ENCODE measurements at places on chromosomes 16 and 17.

DNA sequence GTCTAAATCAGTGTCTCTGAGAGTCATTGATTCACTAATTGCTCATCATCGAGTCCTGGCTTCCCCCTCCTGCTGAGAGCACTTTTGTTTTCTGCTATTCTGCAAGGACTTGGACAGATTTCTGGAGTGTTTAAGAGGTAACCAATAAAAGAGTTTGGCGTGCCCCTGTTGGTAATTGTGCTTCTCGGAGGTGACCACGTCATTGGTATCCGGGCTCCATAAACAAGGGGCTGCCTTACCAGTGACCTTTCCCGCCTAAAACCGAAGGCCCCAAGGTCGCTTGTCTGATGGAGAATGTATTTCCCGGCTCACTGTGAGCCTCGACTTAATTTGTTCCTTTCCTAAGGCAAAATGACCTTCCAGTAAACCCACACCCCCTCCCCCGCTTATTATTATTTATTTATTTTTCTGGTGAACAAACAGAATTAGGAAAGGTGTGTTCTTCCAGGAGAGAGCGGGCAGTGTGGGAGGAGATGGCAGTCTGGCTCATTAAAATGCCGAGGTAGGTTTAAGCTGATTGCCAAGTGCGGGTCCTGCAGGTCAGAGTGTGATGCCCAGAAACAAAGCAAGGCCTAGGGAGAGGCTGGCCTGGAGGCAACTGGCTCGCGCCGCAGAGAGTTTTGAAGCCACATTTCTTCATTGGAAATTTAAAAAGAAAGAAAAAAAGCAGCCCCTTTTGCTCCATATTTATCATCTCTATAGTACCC lies 30.2 kb downstream of the MSI2 start:
- no peak for DNase-seq

DNA sequence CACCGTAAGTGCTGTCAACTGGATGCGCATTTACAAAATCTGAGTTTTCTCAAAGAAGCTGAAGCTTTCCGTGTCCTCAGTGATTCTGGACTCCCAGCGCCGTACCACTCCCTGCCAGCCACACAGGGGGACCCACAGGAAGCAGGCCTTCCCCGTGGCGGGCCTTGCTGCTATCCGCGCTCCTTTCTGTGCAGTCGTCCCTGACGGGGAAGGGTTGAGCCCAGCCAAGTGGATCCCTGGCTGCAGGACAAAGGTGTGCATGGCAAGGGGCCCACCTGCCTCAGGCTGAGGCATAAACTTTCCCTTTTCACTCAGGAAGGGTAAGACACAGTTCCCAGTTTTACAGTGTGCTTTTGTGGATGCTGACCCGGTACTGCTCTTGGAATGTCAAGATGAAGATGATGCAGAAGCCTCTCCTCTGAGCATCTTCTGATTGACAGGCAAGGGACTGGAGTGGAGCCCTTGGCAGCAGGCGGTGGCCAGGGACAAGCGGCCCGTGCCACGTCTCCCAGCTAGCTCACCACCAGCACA lies 93.0 kb downstream of the ANKRD11 start:
- no peak for DNase-seq

DNA sequence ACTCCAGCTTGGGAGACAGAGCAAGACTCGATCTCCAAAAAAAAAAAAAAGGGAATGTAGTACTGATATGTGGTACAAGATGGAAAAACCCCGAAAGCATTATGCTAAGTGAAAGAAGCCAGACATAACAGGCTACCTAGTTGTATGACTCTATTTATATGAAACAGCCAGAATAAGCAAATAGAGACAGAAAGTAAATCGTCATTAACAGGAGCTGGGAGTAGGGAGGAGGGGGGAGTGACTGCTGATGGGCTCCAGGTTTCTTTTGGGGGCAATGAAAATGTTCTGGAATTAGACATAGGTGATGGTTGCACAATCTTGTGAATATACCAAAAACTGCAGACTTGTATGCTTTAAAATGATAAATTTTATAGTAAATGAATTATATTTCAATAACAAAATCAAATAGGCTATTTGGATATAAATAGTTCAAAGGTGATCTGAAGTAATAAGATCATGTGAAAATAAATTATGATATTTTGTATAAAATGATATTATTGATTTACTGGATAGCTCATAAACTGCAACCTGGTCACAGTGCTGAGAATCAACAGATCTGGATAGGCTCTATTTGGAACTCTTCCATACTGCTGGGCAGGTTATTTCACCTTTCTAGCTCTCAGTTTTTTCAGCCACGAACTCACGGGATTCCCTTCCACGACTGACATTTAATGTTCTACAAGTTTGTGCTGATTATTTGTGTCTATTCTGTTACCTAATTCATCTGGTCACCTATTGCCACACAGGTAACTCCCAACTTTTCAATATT lies 27.1 kb downstream of the ZNF652 start:
- no peak for DNase-seq

DNA sequence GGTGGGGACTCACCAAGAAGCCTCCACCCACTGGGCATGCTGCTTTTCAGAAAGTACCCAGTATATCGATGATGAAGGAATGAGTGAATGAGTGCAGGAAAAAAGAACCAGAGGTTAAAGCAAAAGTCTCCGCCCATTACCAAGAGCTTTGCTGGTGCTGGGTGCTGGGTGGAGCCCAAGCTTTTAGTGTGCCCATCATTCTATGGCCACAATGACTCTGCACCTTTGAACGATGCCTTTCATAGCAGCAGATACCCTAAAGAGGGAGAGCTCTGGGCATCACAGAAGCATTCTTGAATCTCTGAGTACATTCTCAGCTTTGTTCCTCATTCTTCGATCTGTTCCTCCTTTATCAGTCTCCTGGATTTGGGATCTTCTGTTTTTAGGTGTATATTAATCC lies 450.7 kb upstream of the CCL2 start:
- DNase-seq, result no peak

DNA sequence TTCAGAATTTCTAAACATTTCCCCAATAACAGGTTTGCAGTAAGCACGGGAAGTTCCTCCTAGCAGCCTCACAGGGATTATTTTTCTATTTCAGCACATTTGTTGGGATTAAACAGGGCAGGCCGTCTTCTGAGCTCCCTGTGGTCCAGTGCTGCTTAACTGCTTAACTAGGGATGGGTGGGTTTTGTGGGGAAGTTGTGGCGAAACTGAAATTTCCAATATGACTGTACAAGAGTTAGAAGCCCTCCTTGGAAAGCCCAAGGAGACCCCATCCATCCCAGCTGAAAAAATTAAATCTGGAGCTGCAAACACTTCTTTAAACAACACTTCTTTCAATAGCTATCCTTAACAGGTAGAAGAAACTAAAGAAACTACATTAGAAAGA lies 22.2 kb downstream of the FAM117A start:
- DNase-seq, result no peak

DNA sequence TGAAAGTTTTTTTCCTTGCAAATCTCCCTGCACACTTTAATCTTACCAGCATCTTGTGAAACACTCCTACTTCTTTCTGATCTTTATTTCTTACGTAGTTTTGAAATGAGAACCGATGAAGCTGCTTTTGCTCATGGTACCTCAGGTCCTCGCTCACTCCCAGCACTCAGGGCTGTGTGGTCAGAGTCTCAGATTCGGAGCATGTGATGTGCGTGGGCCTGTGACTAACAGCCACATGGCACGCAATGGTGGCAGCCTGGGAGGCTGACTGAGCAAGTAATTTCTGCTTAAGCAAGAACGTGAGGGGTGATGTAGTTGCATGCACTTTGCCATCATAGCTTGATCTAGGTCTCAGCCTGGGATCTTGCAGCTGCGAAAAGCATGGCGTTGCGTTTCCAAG lies 624.3 kb downstream of the MAF start:
- no peak for DNase-seq

DNA sequence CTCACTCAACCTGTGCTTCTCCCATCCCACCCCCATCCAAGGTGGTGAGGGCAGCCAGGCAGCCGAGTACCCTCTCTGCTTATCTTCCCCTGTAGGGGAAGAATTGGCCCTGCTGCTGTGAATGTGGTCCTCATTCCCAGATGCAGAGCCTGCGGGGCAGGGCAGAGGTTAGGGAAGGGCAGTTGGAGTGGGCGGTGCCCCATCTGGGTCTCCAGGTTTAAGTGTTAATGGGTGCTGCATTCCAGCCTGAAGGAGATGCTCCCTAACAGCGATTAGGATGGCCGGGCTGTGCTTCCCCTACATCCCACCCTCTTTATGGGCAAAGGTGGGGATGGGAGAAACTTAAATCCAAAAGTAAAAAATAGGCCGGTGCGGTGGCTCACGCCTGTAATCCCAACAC lies 12.1 kb downstream of the TMEM95 start:
- DNase-seq, result no peak

GRCh38 chr16:15616475-15617165 lies 26.3 kb downstream of the MARF1 start:
- DNase-seq, result no peak

DNA sequence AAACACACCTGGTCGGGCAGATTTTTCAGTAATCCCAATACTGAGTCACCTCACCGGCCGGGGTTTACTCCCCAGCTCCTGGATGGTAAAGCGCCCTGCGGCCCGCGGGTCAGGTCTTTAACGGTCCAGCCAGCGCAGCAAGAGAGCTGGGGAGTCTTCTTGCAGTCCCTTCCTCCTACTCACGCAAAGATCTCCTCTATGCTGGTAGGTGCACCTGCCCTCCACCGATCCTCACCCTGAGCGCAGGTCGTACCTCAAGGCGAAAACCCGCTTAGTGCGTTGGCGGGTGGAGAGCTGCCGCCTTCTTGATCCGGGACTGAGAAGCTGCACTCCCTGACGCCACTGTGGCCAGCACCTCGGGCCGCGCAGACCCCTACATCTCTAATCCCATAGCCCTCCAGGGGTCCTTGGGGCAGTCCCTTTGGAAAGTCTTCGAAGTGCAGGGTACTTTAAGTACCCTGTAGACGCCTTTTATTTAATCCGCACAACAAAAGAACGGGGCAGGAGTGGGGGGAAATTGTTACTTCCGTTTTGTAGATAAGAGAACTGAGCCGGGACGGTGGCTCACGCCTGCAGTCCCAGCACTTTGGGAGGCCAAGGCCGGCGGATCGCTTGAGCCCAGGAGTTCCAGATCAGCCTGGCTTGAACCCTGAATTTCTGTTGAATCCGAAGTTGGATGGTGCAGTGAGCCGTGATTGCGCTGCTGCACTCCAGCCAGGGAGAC lies 10.4 kb upstream of the HOXB13 start:
- no peak for DNase-seq

DNA sequence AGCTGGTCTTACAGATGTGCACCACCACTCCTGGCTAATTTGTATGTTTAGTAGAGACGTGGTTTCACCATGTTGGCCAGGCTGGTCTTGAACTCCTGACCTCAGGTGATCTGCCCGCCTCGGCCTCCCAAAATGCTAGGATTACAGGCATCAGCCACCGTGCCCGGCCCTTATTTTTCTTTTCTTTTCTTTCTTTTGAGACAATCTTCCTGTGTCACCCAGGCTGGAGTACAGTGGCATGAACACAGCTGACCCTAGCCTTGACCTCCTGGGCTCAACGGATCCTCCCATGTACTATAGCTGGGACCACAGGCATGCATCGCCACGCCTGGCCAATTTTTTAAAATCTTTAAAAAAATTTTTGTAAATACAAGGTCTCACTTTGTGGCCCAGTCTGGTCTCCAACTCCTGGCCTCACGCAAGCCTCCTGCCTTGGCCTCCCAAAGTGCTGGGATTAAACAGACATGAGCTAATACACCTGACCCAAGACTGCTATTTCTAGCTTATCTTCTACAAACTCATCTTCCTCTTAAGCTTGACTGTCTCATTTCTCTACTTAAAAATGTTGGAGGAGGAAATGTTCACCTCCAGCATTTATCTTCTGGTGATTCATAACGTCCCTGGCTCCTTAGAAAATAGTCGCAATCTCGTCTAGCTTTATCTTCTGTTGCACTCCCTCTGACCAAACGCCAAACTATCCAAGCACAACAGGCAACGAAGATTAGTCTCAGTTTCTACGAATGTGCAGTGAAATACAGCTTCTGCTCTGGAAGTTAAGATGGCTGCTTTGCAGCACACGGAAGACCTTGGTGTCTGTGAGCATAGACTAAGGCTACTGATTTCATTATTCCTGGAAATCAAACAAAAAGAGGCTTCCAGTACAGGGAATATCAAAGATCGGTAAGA lies 8.2 kb upstream of the TMEM94 start:
- no peak for DNase-seq

DNA sequence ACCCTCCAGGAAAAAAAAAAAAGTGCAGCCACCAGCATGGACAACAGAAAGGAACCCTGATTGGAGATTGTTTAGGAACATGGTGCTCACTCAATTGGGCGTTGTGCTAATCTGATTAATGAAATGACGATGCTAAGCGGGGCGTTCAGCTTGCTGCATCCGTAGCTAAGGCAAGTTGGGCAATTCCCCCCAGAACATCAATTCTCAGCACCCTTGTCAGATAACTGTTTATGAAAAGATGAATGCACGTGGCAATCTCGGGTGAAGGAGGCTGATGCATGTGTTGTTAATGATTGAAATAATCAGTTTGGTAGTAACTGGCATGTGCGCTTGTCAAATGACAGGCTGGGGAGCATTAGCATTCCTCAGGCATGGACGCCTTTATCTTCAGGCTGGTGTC lies 57.0 kb downstream of the HS3ST3A1 start:
- DNase-seq, result peak; percentile 62

- DNase-seq, result no peak
Measured at GRCh38 chr17:50326831-50327364, 19.0 kb upstream of the XYLT2 start.

DNA sequence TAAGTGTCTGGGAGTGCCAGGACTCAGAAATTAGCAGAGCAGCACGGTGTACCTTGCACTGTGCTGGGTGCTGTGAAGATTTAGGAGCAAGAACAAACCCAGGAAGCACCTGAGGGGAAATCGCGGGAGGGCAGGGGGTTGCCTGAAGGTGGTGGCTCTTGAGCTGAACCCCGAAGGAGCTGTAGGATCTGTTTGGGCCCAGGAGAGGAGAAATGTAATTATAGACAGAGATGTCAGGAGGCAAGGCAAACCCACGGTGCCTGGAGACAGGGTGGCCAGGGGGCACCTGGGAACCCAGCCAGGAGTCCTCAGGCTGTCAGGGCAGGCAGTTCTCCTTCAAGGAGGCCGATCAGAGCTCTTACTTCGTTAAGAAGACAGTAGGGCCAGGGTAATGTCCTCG lies 109.1 kb downstream of the C16orf78 start:
- DNase-seq, result no peak

- no peak for DNase-seq
Measured at GRCh38 chr17:75573994-75574393, 13.6 kb upstream of the MYO15B start.

DNA sequence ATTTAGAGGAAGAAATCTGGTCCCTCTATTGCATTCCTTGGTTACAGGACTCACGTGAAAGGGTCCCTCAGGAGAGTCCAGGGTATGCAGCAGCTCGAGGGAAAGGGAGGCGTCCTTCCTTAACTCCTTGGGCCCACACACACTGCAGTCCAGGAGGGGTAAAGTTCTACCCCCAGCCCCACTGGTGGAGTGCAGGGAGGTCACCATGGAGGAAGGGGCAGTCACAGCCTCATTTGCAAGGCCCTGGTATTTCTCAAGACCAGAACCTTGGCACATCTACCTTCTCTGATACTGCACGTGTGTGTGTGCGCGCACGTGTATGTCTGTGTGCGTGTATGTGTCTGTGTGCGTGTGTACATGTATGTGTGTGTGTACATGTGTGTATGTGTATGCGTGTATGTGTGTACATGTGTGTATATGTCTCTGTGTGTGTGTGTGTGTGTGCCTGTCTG lies 11.1 kb downstream of the HIC1 start:
- no peak for DNase-seq

- no peak for DNase-seq
Measured at GRCh38 chr17:36128411-36128978, 24.9 kb downstream of the CCL4 start.

GRCh38 chr17:72700226-72700625 lies 392.3 kb downstream of the SLC39A11 start:
- DNase-seq, result no peak

Measured in ELR (cell line).